Progenitor cell of endocrine pancreas (in vitro differentiated cells): ENCODE measurements at places on chromosomes 2 and 18.

- DNase-seq: no peak
Measured at GRCh38 chr2:109376115-109376514, 237.7 kb downstream of the SEPTIN10 start.

GRCh38 chr2:67660871-67661270 is 263.7 kb downstream of the ETAA1 start:
- DNase-seq: no peak

- no peak for DNase-seq
Measured at GRCh38 chr18:26510337-26510736, 38.0 kb downstream of the KCTD1 start.

GRCh38 chr2:202408546-202409140 is 32.5 kb downstream of the BMPR2 start:
- no peak for DNase-seq

- no peak for DNase-seq
Measured at GRCh38 chr2:138010890-138011289, 46.6 kb downstream of the HNMT start.

- DNase-seq: no peak
Measured at GRCh38 chr2:76429374-76429773, 718.7 kb upstream of the GCFC2 start.

- no peak for DNase-seq
Measured at GRCh38 chr2:190837420-190837819, 43.2 kb upstream of the GLS start.

DNA sequence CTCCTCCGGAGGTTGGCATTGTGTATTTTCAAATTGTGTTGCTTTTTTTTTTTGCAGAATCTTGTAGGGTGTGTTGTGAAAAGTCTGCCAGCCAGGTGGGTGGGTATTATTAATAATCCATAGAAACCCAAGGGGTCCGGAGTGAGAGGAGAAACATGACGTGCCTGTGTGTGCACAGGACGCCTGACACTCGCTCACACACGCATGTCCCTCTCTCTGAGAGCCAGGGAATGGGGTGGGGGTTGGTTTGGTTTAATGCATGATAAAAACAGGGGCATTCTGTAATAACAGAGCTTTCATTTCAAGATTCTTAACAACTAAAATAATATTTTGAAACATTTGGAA is 224.8 kb downstream of the FAM210A start:
- DNase-seq: no peak

DNA sequence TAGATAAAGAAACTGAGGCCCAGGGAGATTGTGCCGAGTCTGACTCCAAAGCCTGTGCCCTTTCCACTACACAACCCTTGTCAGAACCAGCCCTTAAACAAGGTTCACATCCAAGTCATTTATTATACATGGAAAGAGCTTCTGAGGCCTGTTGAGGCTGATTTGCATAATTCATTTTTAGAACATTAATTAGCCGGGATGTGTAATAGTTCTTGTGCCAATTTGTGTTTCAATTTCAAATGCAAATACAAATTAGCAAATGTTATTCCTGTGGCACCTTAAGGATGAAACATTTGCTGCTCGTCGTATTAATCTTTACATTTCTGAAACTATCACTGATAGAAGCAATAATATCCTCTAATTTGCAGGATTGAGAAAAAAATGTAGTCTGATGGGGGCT is 174.9 kb downstream of the MYCN start:
- no peak for DNase-seq
